ENCODE measurements at places on chromosomes 1 and 21. TPM values are rescaled to one million over a fixed set of nuclear protein-coding genes. Genes with fewer than 3 reads are reported as not detected.

Gene CLCA4
- total RNA-seq = not detected

Gene SPRR3
- not detected for total RNA-seq

Gene NEGR1
- 22.6 TPM for total RNA-seq

Gene PTGER3
- total RNA-seq = under 0.01 TPM

Gene RNU1-1
- total RNA-seq = under 0.01 TPM

Gene IGSF3
- total RNA-seq = 0.89 TPM

Gene PADI2
- not detected for total RNA-seq

Gene EVI5
- total RNA-seq = 93.0 TPM

All from smooth muscle cell of the umbilical artery (primary cell).